Left colon (tissue), 2 donors: ENCODE measurements at places on chromosomes 6 and 20. TPM values are rescaled to one million over a fixed set of nuclear protein-coding genes. Genes with fewer than 3 reads are reported as not detected.

The SMLR1 gene
- not detected for total RNA-seq

The HLA-DOB gene
- 0.64 TPM for total RNA-seq

The RFX6 gene
- 1.3 TPM for total RNA-seq

The MAP7 gene
- 82.7 TPM for total RNA-seq

The ZNF165 gene
- 5.8 TPM for total RNA-seq

The CRISP1 gene
- total RNA-seq: not detected

The GJA1 gene
- 8.3 TPM for total RNA-seq

The TMEM217 gene
- 1.4 TPM for total RNA-seq

The SLC22A7 gene
- total RNA-seq: not detected

The PRSS35 gene
- total RNA-seq: not detected

The HDGFL1 gene
- total RNA-seq: not detected
